Prostate gland (tissue), 2 donors: ENCODE measurements at places on chromosomes 4 and X. TPM values are rescaled to one million over a fixed set of nuclear protein-coding genes. Genes with fewer than 3 reads are reported as not detected.

Gene UGT2B17
- total RNA-seq, result 0.23 TPM

Gene AKAP14
- total RNA-seq, result 1.4 TPM

Gene P2RY8
- total RNA-seq, result 1.8 TPM

Gene PDGFC
- 18.6 TPM for total RNA-seq

Gene TKTL2
- total RNA-seq, result 13.6 TPM

Gene SLC4A4
- total RNA-seq, result 89.2 TPM

Gene PDZD11
- total RNA-seq, result 34.2 TPM

GRCh38 chr4:120847019-120847582 is 75.4 kb downstream of the PRDM5 start:
- no peak overlapping the region for H3K27ac ChIP-seq
- DNase-seq, result no peak
- no peak overlapping the region for H3K4me3 ChIP-seq

GRCh38 chrX:101693476-101693875 is 33.8 kb upstream of the ARMCX2 start:
- no peaks in the 10 kb centered on the region for H3K27me3 ChIP-seq
- no peak overlapping the region for H3K4me3 ChIP-seq
- no peak for DNase-seq
- no peaks in the 10 kb centered on the region for H3K4me1 ChIP-seq
- H3K36me3 ChIP-seq, result no peaks in the 10 kb centered on the region

GRCh38 chrX:119688911-119689321 is 4.1 kb downstream of the SEPTIN6 start:
- H3K36me3 ChIP-seq, result no peaks in the 10 kb centered on the region
- no peak overlapping the region for H3K4me3 ChIP-seq
- no peak overlapping the region for H3K27ac ChIP-seq
- DNase-seq, result no peak
- no peaks in the 10 kb centered on the region for H3K4me1 ChIP-seq

GRCh38 chr4:48504026-48504330 is 13.9 kb downstream of the ZAR1 start:
- H3K4me3 ChIP-seq, result no peak overlapping the region
- DNase-seq, result no peak
- no peak overlapping the region for H3K27ac ChIP-seq
- no peaks in the 10 kb centered on the region for H3K27me3 ChIP-seq
- H3K36me3 ChIP-seq, result no peaks in the 10 kb centered on the region

DNA sequence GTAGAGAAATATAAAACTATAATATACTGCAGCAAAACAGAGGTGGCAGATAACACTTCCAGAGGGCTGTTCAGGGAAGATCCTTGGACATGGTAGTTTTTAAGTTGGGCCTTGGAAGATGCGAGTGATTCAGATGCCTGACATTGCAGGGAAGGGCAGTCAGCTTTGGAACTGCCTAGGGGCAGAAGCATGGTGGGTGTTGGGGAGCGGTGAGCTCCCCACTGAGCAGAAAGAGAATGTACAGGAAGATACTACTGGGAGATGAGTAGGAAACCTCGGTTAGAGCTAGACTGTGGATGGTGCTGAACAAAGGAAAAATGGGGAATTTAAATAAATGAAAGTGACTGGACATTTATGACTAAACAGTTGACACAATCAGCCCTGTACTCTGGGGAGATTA is 24.9 kb upstream of the SEC24B start:
- no peaks in the 10 kb centered on the region for H3K36me3 ChIP-seq
- H3K4me1 ChIP-seq, result no peaks in the 10 kb centered on the region
- no peak for DNase-seq
- no peaks in the 10 kb centered on the region for H3K27me3 ChIP-seq

- H3K27me3 ChIP-seq, result no peaks in the 10 kb centered on the region
- H3K4me1 ChIP-seq, result peaks cover 5% of the 10 kb centered on the region
- no peaks in the 10 kb centered on the region for H3K36me3 ChIP-seq
- H3K4me3 ChIP-seq, result no peak overlapping the region
- DNase-seq, result no peak
Measured at GRCh38 chr4:184819786-184820185, 6.0 kb downstream of the ACSL1 start.

DNA sequence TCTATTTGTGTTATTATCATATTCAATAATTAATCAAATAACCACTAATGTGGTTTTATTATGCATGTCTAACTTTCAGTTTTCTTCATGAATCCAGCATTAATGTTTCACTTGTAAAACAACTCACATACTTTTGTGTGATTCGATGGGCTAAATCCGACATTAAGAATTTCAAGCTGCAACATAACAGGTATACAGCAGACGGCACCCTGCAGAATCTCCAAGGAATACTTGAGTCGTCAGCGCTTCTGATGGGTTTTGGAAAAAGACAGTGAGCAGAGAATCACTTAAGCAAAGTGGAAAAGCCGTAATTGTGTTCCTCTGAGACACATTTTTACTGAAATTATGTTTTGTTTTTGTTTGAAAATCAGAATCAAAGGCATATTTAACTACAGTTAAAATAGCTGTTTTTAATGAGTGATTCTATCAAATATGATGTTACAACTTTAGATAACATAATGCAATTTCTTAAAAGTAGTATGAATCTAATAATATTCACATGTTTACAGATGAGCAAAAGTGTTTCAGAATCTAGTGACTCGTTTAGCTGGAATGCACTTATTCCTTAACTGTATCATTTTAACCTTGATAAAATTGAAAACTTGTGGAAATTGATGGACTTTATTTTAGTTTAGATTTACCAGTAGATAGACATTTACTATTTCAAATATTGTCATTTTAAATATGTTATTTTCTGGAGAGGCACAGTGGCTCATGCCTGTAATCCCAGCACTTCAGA is 514.8 kb downstream of the CCSER1 start:
- H3K4me3 ChIP-seq, result no peak overlapping the region
- H3K27ac ChIP-seq, result no peak overlapping the region
- DNase-seq, result no peak
- H3K36me3 ChIP-seq, result no peaks in the 10 kb centered on the region
- no peaks in the 10 kb centered on the region for H3K27me3 ChIP-seq
- H3K4me1 ChIP-seq, result no peaks in the 10 kb centered on the region

DNA sequence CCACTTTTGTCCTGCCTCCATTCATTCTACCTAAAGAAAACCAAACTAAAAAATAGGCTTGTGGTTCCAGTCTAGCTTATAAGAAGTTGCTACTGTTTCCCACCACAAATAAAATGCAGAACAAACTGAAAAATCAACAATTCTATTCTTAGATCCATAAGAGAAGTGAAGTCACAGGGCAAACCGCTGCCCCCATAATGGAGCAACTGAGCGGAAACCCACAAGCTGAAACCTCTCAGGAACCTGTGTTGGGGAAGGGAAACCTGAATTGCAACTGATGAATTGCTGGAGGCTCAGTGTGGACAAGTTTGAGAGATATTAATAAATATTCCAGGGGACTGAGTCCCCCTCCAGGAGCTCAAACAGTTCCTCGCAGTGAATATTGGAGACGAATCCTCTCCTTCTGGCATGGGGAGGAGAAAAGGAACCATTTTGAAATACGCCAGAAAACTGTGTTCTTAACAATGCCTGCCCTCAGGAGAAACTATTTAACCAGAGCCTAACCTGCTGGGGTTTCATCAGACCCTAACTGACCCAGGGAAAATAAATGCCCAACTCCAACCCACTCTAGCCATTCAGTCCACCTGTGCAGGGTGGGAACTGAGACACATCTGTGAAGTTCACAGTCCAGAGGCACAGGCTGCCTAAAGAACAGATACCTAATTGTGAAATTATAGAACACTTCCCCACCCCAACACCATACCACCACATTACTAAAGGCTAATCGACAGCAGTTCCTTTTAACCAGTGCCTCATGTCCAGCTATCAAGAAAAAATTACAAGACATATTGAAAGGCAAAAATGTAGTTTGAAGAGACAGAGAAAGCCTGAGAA is 22.8 kb upstream of the SH3RF1 start:
- no peak for DNase-seq
- H3K27ac ChIP-seq, result no peak overlapping the region
- no peaks in the 10 kb centered on the region for H3K27me3 ChIP-seq
- H3K36me3 ChIP-seq, result no peaks in the 10 kb centered on the region

GRCh38 chrX:134669378-134670098 is 11.3 kb upstream of the PLAC1 start:
- no peaks in the 10 kb centered on the region for H3K36me3 ChIP-seq
- no peak overlapping the region for H3K4me3 ChIP-seq
- H3K4me1 ChIP-seq, result no peaks in the 10 kb centered on the region
- no peak for DNase-seq

DNA sequence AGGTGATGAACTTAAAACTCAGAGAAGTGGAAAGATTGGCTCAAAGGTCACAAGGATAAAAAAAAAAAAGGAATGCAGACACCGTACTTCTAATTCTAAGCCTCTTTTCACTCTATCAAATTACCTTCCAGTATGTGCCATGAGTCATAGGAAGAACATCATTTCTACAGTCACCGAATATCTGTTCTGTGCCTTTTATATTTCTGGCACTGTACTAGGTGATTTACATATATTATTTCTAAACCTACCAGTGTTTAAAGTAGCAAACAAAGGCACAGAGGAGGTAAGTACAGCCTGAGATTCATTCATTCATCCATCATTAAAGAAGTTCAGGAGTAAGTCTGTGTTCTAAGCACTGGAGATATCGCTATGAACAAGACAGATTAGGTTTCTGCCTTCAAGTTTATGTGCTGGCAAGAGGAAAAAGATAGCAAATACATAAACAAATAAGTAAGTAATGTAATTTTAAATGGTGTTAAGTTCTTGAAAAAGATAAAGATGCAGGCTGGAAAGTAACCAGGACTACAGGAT is 65.3 kb downstream of the PALLD start:
- no peaks in the 10 kb centered on the region for H3K27me3 ChIP-seq
- H3K27ac ChIP-seq, result no peak overlapping the region
- DNase-seq, result no peak
- no peak overlapping the region for H3K4me3 ChIP-seq
- H3K36me3 ChIP-seq, result no peaks in the 10 kb centered on the region

DNA sequence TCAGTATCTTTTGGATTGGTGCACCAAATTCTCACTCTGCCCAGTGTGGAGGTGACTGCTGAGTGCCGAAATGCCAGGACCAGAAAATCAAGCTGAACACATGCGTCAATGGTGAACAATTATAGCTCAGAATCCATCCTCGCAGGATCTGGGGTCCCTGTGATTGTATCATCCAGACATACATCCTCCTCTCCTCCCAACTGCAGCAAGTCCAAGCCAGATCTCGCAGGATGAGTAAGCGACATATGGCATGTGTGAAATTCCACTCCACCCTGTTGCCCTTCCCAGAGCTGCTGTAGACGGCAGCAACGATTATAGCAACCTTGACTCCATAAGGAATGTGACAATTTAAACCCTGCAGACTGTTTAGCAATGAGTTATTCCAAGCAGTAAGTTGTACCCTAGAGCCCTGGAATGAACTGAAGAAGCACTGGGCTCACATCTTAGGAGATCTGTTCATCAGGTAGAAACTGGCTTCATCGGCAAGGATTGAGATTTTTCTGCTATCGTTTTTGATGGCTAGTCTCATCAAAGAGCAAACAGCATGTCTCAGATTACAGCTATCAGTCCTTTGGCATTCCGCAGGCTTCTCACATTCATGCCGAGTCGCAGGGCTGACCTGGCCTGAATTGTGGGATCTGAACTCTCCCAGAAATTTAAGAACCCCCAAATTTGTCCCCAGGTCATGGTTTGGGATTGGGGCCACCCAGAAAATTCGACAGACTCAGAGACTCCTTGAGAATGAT is 35.5 kb upstream of the SORBS2 start:
- H3K4me3 ChIP-seq, result no peak overlapping the region
- H3K4me1 ChIP-seq, result no peaks in the 10 kb centered on the region
- H3K27ac ChIP-seq, result no peak overlapping the region
- H3K36me3 ChIP-seq, result no peaks in the 10 kb centered on the region

GRCh38 chrX:2894885-2895292 is 34.2 kb downstream of the ARSD start:
- no peaks in the 10 kb centered on the region for H3K4me1 ChIP-seq
- no peak overlapping the region for H3K27ac ChIP-seq
- H3K4me3 ChIP-seq, result no peak overlapping the region
- no peaks in the 10 kb centered on the region for H3K36me3 ChIP-seq

GRCh38 chr4:76365636-76366035 is 55.3 kb downstream of the CCDC158 start:
- DNase-seq, result no peak
- H3K27me3 ChIP-seq, result no peaks in the 10 kb centered on the region
- H3K27ac ChIP-seq, result no peak overlapping the region
- H3K4me1 ChIP-seq, result no peaks in the 10 kb centered on the region
- no peaks in the 10 kb centered on the region for H3K36me3 ChIP-seq
- H3K4me3 ChIP-seq, result no peak overlapping the region

DNA sequence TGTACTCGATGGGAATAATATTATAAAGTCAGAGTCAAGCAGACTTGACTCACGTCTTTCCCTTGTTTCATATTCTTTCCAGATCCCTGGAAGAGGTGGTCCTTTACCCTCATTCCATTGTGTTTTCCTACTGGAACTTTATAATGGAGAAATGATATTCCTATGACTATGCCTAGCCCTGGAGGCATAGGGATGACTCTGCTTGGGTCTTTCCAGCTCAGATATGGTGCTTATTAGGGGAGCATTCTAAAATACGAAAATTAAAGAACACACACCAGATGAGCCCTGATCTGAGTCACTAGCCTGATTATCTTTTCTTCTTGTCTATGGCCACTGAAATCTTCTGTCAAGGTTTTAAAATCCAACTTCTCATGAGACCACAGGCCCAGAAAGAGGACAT is 231.4 kb downstream of the ANKRD50 start:
- H3K4me3 ChIP-seq, result no peak overlapping the region
- no peak overlapping the region for H3K27ac ChIP-seq
- H3K4me1 ChIP-seq, result no peaks in the 10 kb centered on the region
- no peak for DNase-seq
- no peaks in the 10 kb centered on the region for H3K27me3 ChIP-seq

DNA sequence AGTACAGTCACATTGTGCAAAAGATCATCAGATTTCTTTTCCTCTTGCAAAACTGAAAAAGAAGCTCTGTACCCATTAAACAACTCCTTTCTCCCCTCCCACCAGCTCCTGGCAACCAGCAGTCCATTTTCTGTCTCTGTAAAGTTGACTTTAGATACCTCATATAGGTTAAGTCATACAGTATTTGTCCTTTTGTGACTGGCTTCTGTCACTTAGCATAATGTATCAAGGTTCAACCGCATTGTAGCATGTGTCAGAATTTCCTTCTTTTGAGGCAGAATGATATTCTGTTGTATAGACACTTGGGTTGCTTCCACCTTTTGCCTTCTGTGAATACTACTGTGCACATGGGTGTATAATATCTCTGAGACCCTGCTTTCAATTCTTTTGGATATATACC is 121.8 kb downstream of the SH3KBP1 start:
- no peaks in the 10 kb centered on the region for H3K4me1 ChIP-seq
- no peak overlapping the region for H3K4me3 ChIP-seq
- no peaks in the 10 kb centered on the region for H3K36me3 ChIP-seq
- H3K27ac ChIP-seq, result no peak overlapping the region
- no peaks in the 10 kb centered on the region for H3K27me3 ChIP-seq
- no peak for DNase-seq

DNA sequence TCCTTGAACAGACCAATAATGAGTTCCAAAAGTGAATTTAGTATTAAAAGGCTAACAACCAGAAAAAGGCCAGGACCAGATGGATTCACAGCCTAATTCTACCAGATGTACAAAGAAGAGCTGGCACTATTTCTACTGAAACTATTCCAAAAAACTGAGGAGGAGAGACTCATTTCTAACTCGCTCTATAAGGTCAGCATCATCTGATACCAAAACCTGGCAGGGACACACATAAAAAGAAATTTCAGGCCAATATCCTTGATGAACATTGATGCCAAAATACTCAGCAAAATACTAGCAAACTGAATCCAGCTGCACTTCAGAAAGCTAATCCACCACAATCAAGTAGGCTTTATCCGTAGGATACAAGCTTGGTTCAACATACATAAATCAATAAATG is 35.8 kb upstream of the USP46 start:
- no peak overlapping the region for H3K4me3 ChIP-seq
- no peaks in the 10 kb centered on the region for H3K36me3 ChIP-seq
- no peak for DNase-seq
- H3K4me1 ChIP-seq, result no peaks in the 10 kb centered on the region
